Right renal cortex interstitium (tissue), 3 donors: ENCODE measurements at places on chromosomes 7 and 10.

DNA sequence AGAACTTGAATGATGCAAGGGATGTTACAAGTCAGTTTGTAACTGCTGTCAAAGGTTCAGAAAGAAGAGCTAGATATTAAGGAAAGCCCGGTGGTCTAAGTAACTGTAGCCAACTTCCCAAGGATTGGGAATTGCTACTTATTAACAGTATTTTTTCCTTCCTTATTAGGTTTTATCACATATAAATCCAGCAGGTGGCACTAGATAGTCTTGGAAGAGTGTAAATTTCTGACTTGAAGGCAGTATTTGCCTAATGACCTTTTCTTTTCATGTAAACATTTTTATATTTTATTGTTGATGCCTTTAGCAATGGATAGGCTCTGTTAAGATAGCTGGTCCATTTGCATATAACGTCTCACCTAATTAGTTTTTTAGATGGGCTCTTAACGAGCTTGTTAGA is 51.2 kb downstream of the ANLN start:
- DNase-seq = no peak

DNA sequence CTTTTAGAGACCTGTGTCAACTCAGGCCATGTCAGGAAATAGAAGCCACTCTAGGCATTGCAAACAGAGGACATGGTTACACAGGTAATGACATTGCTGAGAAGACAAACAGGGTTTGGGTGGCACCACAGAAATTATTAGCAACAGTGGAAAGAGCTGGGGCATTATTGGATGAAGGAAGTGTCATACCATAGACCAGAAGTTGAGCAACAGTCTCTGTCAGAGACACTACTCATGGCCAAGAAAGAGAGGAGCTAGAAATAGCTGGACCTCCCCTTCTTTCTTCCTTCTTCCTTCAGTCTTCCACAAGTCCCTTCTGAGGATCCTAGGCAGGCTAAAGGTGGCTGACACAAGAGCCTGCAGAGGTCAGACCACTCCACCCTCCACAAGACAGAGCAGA is 4.2 kb upstream of the LIPA start:
- no peak for DNase-seq

DNA sequence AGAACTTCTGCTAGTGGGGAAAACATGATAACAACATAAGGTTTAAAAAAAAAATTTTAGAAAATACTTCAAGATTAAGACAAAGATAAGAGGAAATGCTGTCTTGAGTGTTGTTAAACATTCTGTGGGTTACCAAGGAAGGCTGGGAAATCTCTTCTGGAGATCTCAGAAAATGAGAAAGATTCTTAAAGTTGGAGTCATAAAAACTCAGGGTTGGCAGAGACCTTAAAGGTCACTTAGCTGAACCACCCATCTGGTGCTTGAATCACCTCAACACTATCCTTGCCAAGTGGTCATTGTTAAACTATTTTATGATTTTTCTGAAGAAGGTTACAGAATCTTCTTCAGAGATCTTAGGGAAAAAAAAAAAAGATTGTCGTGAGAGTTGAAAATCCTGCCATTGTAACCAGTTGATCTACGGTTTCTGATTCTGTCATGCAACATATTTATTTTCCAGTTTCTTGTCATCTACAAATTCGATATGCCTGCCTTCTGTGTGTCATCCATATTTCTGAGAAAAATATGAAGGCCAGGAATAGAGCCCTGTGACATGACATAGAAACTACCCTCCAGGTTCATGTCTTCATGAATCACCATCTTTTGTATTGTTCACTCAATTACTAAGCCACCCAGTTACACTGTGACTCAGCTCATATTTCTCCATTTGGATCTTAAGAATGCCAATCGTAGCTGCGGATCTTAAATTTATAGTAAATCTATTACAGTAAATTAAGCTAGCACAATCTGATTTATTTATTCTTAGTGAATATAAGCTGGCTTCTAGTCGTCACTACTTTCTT is 179.2 kb downstream of the ST7 start:
- no peak for DNase-seq

- DNase-seq = no peak
These were observed 67.2 kb upstream of the NME8 start for GRCh38 chr7:37781156-37781555.

DNA sequence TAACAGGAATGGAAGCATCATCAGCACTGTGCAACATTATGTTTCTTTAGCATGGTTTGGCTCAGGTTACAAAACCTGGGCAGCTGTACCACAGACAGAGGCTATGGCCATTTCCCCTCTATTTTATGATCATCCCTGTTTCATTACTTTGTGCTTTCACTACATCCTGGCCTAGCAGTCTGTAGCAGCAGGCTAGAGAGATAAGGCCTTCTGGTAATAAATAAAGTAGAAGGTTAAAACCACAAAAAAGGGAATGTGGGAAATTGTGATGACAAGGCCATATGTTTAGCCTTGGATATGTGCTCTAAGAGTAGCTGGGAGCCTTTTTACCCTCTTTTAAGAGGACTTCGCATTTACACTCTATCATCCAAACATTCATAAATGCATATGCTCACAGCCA is 266.2 kb upstream of the PHF14 start:
- DNase-seq = no peak

DNA sequence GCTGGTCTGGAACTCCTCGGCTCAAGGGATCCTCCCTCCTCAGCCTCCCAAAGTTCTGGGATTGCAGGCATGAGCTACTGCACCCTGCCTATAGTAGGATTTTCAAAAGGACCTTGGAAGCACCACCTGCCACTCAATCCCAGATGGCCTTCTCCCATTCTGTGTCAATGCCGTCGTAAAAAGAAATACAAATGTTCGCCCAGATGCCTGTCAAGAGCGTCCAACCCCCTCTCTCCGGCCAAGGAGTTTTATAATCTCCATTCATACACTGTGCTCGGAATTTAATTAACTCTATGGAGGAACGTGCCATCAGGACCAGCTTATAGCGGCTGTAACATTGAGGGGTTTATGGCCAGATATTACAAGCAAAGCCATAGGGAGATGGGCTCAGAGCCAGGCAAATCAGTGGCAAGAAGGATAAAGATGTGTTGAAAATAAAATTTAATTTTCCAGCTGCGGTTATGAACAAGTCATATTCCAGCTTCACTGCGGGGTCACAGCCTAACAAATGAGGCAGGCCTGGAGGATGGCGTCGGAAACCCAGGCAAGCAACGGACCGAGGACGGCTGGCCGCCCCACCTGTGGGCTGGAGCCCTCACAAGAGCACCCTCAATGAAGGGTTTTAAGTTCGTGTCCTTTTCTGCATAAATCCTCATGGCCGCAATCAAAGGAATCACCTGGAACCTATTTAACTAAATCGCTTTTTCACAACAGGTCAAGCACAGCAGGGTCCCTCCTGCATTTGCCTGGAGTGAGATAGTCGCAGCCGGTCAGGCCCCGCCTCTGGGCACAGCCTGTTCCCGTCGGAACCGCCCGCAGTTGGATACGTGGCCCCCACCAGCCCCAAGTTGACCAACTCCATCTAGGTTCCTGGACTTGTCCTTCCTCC is 374.5 kb upstream of the FOXK1 start:
- DNase-seq = no peak

GRCh38 chr7:158834878-158835784 is 5.8 kb upstream of the ESYT2 start:
- no peak for DNase-seq

DNA sequence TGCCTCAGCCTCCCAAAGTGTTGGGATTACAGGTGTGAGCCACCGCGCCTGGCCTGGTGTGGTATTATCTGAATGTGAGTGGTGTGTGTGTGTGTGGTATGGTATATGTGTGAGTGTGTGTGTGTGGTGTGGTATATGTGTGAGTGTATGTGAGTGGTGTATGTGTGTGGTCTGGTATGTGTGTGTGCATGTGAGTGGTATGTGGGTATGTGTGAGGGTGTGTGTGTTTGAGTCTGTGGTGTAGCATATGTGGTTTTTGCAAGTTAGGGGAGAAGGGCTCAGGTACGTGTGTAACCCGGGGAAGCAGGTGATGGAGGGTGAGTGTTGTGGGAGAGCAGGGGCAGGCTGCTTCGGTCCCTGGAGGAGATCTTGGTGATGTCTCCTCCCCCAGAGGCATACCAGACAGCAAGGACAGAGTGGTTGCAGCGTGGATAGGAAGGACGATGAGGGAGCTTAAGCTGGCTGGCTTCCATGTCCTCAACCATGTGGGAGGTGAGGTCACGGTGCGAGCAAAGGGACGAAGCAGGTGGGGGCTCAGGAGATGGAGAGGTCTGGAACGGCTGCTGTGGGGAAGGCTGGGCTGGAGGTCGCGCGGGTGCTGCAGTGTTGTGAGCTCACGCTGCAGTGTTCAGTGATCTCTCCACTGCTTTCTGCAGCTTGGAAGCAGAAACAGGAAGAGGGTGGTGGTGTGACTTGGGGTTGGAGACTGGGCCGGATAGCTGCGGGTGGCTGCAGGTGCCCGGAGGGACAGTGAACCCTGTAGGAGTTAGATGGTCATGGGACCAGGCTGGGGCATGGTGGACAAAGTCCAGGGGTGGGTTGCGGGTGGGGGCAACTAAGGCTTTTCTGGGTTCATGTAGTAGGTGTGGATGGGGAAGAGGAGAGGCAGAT is 5.0 kb downstream of the ZYX start:
- no peak for DNase-seq

- DNase-seq = no peak
These were observed 39.6 kb downstream of the PFKP start for GRCh38 chr10:3106928-3107425.

GRCh38 chr7:28389504-28390395 is 22.6 kb upstream of the CREB5 start:
- DNase-seq = no peak

- DNase-seq = no peak
These were observed 39.9 kb downstream of the TMEM229A start for GRCh38 chr7:123992913-123993518.

DNA sequence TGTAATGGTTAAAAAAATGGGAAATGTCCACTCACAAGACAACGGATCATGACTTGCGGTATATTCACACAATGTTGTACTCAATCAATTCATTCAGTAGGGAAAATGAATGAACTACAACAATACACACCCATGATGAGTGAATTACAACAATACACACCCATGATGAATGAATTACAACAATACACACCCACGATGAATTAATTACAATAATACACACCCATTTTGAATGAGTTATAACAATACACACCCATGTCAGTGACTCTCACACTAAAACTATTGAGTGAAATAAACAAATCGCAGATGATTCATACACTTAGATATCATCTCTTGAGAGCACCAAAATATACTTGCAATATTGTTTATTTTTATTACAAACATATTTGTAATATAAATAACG is 174.6 kb downstream of the FRMD4A start:
- no peak for DNase-seq

DNA sequence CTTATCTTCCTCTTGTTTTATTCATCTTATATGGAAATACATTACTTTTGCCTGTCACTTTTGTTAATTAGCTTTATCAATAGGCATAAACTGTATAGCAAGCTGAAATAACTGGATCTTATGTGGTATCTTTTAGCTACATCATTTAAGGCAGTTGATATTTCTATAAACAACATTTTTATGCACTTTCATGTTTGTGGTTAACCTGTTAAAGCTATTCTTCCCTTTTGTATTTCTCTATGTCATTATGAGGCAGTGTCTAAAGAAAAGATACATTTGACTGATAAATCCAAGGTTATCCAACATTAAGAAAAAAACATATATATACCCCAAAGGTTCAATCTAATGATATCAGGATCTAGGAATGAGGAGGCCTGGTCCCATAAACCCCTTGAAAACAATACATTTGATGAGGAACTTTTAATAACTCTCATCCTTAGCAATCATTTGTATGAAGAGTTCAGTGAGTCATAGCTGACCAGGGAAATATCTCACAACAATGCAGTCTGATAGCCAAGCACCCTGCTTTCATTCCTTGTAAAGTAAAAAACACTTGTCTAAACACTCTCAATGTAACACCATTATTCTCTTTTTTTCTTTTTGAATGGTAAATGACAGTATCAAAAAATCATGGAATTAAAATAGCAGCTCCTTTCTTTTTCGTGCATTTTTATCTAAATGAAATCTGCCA is 300.9 kb downstream of the NEBL start:
- DNase-seq = no peak

GRCh38 chr7:117707080-117707479 is 166.2 kb downstream of the CTTNBP2 start:
- DNase-seq = no peak

DNA sequence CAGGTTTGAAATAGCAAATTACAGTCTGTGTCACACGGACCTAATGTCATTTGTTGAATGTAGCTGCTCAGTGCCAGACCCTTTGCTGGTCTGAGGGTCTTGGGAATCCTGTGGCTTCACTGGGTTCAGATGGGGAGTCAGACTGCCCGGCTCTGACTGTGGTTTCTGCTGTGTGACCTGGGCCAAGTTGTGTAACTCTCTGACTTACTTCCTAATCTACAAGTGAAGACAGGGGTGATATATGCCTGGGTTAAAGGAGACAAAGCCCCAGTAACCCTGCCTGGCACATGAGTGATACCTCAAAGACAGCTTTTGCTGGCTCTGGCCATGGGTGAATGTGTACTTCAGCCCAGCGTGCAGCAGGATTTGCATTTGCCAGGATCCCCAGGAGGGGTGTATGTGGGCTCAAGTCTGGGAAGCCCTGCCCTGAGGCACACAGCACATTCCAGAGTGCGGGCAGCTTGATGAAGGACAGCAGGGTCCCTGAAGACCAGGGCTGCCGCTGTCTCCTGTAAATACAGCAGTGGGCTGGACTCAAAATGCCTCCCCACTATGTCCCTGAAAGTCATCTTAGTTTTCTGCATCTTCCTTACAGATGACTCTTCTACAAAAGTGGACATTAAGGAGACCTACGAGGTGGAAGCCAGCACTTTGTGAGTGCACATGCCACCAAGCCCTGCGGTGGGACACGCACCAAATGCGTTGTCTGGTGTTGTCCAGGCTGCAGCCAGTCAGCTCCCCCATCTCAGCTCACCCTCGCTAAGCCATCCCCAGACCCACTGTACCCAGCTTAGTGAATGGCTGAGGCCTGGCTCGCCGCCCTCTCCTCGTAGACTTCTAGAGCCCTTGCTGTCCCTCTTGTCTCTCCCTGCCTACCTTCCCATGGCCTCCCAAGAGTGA is 16.4 kb downstream of the NACAD start:
- DNase-seq = no peak

DNA sequence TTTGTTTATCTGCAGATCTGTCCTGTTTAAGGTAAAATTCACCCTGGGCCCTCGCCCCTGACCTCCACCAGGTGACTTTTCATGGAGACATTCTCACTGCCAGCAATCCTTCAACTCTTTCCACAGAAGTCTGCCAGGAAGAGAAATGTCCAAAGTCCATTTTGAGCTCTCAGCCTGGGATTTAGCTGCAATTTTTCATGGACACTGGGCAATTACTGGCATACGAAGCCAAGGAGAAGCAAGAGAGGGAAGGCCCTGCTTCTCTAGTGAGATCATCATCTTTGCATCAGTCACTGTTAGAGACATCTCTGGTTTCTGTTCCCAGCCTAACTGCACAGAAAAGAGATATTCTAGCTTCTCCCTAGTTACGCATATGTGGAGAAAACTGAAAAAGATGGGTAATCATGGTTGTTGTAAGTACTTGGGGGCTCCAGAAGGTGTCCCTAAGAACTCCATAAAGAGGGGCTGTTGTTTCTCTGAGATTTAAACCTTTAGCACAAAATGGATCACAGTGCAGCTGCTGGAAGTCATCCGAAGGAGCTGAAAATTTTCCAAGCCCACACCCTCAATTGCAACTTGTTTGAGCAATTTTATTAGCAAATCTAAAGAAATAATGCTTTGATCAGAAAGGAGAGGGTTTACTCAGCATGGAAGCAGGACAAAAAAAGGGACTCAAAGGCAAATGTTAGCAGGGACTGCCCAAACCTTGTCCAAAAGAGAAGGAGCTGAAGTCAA is 168.9 kb downstream of the SNX10 start:
- DNase-seq = no peak

GRCh38 chr7:144474800-144475615 is 71.5 kb upstream of the NOBOX start:
- no peak for DNase-seq

GRCh38 chr7:32145911-32146310 is 75.7 kb upstream of the PDE1C start:
- no peak for DNase-seq
